ENCODE measurements at places on chromosomes 16 and 17. TPM values are rescaled to one million over a fixed set of nuclear protein-coding genes. Genes with fewer than 3 reads are reported as not detected.

DNA sequence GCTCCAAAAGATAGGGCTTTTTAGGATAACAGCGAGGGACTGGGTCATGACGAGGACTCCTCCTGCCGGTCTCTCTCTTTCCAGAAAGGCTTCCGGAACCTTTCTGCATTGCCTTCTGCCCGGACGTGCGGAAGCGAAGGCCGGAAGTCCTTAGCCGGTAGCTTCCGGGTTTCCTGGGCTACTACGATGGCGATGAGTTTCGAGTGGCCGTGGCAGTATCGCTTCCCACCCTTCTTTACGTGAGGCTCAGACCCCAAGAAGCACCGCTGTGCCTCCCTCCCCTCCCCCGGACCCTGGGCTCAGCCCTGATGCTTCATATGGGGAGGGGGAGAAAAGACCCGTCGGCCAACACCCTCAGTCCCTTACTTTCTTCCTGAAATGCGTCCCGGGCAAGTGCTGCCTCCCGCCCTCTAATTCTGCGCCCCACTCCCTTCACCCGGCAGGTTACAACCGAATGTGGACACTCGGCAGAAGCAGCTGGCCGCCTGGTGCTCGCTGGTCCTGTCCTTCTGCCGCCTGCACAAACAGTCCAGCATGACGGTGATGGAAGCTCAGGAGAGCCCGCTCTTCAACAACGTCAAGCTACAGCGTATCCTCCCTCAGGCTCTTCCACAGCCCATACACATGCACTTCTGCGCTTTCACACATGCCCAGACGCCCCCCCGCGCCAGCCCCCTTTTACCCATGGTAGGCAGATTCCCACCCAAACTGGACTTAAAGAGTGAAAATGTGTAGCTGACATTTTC is at the start of gene VPS25:
Gene VPS25, plus strand, starts transcription at position 160 of the 746 bp plus-strand sequence. Its CDS starts 27 bp downstream, at position 187.
- DNase-seq: peak; percentile 89
- no peaks in the 10 kb centered on the region for H3K27me3 ChIP-seq
- H3K36me3 ChIP-seq: peaks cover 7% of the 10 kb centered on the region
- H3K27ac ChIP-seq: peak within 1 kb of the TSS; percentile 91
- peaks cover 7% of the 10 kb centered on the region for H3K4me1 ChIP-seq

GRCh38 chr16:11681556-11681955 is 13.3 kb downstream of the SNN start:
- DNase-seq: no peak
- no peaks in the 10 kb centered on the region for H3K27me3 ChIP-seq

DNA sequence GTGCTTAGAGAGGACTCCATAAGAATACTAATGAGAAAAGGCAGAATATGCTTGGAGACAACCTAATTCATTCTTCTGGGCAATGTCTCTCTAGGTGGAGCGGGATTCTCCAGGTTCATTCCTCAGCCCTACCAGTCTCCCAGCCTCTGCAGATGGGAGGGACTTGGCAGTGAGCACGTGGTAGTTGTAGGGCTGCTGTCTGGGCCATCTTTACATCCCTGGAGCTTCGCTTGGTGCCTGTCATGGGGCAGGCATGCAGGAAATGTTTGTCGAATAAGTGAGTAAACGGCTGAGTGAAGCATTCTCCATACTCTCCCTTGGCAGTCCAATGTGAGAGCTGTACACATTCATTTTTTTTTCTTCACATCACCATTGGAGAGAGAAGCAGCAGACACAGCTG is 387.5 kb downstream of the UTP18 start:
- no peak overlapping the region for H3K4me3 ChIP-seq
- DNase-seq: no peak
- no peaks in the 10 kb centered on the region for H3K4me1 ChIP-seq
- no peaks in the 10 kb centered on the region for H3K27me3 ChIP-seq

GRCh38 chr16:5490499-5490898 is 392.9 kb upstream of the EEF2KMT start:
- H3K27me3 ChIP-seq: no peaks in the 10 kb centered on the region
- H3K4me1 ChIP-seq: no peaks in the 10 kb centered on the region
- DNase-seq: peak; percentile 36
- no peak overlapping the region for H3K27ac ChIP-seq
- no peaks in the 10 kb centered on the region for H3K36me3 ChIP-seq

- no peak overlapping the region for H3K27ac ChIP-seq
- peaks cover 3% of the 10 kb centered on the region for H3K36me3 ChIP-seq
- no peak overlapping the region for H3K4me3 ChIP-seq
- DNase-seq: no peak
Observed at GRCh38 chr17:80456465-80457235, 19.8 kb downstream of the NPTX1 start.

DNA sequence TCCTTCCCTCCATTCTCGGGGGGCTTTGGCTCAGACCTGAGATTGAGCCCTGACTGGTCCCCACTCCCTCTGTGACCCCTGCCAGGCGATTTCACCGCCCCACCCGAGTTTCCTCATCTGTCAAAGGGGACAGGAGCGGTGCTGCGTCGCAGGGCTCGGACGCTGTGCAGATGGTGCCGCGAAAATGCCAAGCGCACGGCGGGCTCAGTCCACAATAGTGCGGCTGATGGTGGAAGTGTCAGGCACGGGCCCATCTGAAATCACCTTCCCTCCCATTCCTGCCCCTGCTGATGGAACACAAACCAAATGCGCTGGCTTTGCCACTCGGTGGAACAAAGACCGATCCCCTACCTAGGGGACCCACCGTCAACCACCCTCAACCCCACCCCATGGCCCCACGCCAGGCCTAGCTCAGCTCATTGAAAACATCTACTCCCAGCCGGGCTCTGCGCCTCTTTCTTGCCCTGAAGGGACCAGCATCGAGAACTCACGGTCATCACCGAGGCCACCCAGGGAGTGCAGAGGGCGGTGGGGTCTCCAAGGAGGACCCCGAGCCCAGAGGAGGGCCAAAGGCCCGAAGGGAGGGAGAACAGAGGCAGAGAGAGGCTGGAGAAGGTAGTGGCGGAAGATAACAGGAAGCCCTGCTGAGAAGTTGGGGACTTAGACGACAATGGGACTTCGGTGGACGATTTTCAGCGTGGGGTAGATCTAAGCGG is 1.4 kb downstream of the CARHSP1 start:
- peak overlapping the region; percentile 76 for H3K27ac ChIP-seq
- H3K4me1 ChIP-seq: peaks cover 13% of the 10 kb centered on the region
- no peaks in the 10 kb centered on the region for H3K27me3 ChIP-seq
- peak overlapping the region; percentile 95 for H3K4me3 ChIP-seq
- no peaks in the 10 kb centered on the region for H3K36me3 ChIP-seq
- peak; percentile 58 for DNase-seq

DNA sequence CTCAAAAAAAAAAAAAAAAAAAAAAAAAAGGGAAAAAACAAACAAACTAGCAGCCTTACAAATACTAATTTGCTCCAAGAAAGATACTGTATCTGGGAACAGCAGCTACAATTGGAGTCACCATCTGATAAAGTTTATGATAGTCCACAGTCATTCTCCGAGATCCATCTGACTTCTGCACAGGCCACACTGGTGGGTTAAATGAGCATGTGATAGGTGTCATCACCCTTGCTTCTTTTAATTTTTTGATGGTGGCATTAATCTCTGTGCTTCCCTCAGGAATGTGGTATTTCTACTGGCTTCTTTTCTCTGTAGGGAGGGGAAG is 49.6 kb downstream of the BCL7C start:
- peaks cover 2% of the 10 kb centered on the region for H3K4me1 ChIP-seq
- H3K27ac ChIP-seq: peak overlapping the region; percentile 63
- H3K4me3 ChIP-seq: no peak overlapping the region

- no peak overlapping the region for H3K27ac ChIP-seq
- no peaks in the 10 kb centered on the region for H3K4me1 ChIP-seq
- no peaks in the 10 kb centered on the region for H3K27me3 ChIP-seq
- no peak for DNase-seq
- no peak overlapping the region for H3K4me3 ChIP-seq
Observed at GRCh38 chr17:39994448-39994847, 13.8 kb downstream of the PSMD3 start.

- no peaks in the 10 kb centered on the region for H3K36me3 ChIP-seq
- no peak overlapping the region for H3K4me3 ChIP-seq
- no peaks in the 10 kb centered on the region for H3K4me1 ChIP-seq
- no peak overlapping the region for H3K27ac ChIP-seq
- H3K27me3 ChIP-seq: no peaks in the 10 kb centered on the region
Observed at GRCh38 chr16:53611179-53611696, 92.4 kb downstream of the RPGRIP1L start.

DNA sequence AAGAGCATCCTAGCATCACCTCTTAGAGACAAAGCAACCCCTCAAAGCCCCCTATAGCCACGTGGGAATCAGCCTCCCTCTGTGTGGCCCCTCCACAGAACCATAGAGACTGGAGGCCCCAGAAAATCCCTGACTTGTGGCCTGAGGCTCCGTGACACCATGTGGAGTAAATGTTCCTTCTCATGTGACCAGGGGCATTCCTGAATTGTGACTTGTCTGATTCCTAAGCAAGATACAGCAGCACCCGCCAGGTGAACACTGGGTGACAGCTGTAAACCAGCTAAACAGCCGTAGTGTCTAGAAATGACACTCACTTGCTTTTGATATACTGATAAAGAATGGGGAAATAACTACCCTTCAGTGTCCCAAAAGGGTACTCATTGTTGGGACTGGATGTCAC is 79.0 kb downstream of the DYNLRB2 start:
- DNase-seq: peak; percentile 10
- peaks cover 4% of the 10 kb centered on the region for H3K36me3 ChIP-seq
- H3K27ac ChIP-seq: no peak overlapping the region
- no peaks in the 10 kb centered on the region for H3K27me3 ChIP-seq

- H3K27ac ChIP-seq: no peak overlapping the region
- H3K4me3 ChIP-seq: no peak overlapping the region
- H3K4me1 ChIP-seq: peaks cover 3% of the 10 kb centered on the region
- DNase-seq: no peak
Observed at GRCh38 chr17:37614823-37615222, 5.6 kb upstream of the SYNRG start.

DNA sequence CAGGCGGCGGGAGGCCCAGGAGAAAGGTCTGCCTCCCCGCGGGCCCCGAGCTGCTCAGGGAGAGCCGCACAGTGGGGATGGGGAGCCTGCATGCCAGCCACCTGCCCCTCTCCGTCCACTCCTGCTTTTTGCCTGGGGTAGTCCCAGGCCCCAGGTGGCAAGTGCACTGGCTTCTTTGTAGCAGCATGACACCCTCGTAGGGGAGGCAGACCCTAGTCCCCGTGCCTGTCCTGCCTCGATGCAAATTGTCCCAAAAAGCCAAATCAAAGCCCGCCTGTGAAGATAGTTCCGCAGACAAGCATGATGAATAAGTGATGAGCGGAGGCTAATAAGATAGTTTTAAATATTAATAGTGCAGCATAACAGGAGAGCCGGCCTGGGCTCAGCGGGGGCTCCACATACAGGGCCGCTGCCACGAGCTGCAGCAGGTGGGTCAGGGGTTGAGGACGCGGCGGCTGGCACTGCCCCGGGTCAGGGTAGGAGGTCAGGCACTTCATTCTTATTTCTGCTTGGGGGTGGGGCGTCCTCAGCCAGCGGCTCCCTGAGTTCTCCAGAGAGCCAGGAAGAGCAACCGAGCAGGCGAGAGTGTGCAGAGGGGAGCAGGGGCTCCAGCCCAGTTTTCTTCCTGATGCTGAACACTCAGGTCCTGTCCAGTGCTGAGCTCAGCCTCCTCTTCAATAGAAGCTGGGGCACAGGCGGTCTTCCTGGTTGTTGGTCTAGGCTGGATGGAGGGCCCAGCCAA is 26.8 kb downstream of the GINS2 start:
- DNase-seq: no peak
- H3K27me3 ChIP-seq: no peaks in the 10 kb centered on the region
- H3K4me3 ChIP-seq: no peak overlapping the region
- H3K27ac ChIP-seq: no peak overlapping the region
- peaks cover 98% of the 10 kb centered on the region for H3K36me3 ChIP-seq

DNA sequence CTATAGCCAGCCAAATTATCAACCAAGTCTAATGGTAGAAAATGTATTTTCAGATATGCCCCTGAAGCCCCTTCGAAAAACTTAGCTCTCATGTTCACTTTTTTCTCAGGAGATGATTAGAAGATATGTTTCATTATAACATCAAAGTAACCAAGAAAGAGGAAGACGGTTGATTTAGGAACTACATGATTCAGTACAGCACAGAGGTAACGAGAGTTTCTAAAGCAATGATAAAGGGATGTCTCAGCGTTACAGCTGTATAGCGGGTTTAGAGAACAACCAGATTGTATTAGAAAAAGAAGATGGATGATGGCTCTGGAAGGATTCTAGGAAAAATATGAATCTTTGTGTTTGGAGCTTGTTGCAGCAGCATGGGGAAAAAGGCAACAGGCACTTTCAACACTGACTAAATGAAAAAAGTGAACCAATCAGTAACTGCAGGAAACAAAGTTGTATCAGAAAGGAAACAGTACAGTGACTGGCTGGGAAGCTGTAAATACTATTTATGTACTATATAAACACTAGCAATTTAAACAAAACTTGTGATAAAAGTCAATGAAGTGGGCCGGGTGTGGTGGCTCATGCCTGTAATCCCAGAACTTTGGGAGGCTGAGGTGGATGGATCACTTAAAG is 21.5 kb downstream of the MBTD1 start:
- no peaks in the 10 kb centered on the region for H3K4me1 ChIP-seq
- H3K27me3 ChIP-seq: no peaks in the 10 kb centered on the region
- DNase-seq: no peak
- no peaks in the 10 kb centered on the region for H3K36me3 ChIP-seq
- H3K27ac ChIP-seq: no peak overlapping the region

- no peaks in the 10 kb centered on the region for H3K36me3 ChIP-seq
- H3K4me3 ChIP-seq: no peak overlapping the region
- no peaks in the 10 kb centered on the region for H3K4me1 ChIP-seq
- H3K27me3 ChIP-seq: no peaks in the 10 kb centered on the region
Observed at GRCh38 chr16:27690608-27691007, 140.7 kb downstream of the KATNIP start.

GRCh38 chr17:35900708-35901480 is 20.7 kb upstream of the CCL5 start:
- no peaks in the 10 kb centered on the region for H3K27me3 ChIP-seq
- peak; percentile 24 for DNase-seq
- H3K4me3 ChIP-seq: no peak overlapping the region

DNA sequence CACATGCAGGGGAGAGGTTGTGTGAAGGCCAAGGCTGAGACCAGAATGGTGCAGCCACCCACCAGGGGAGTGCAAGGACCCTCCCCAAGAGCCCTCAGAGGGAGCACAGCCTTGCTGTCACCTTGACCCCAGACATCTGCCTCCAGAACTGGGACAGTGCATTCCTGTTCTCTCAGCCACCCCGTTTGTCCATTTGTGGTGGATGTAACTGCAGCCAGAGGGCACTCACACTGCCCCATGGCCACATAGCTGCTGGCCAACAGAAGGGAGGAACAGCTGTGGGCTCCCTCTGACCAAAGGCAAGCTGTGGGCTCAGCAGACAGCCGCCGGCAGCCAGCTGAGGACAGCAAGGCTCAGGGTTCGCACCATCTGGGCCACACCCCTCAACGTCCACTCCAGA is 49.8 kb upstream of the KLHDC4 start:
- H3K4me1 ChIP-seq: no peaks in the 10 kb centered on the region
- H3K27me3 ChIP-seq: no peaks in the 10 kb centered on the region

The FNDC8 gene
- not detected for polyA plus RNA-seq

The METTL16 gene
- polyA plus RNA-seq: 14.6 TPM

The SPATA32 gene
- not detected for polyA plus RNA-seq

The PYY gene
- 192 TPM for polyA plus RNA-seq

The PHF12 gene
- 15.0 TPM for polyA plus RNA-seq

The KRT9 gene
- polyA plus RNA-seq: not detected

The LRRC36 gene
- 1.9 TPM for polyA plus RNA-seq

The RNU2-1 gene
- not detected for polyA plus RNA-seq

The PRSS27 gene
- polyA plus RNA-seq: not detected

The SULT1A1 gene
- polyA plus RNA-seq: 458 TPM

The C17orf78 gene
- polyA plus RNA-seq: 19.6 TPM

The C16orf89 gene
- 2.8 TPM for polyA plus RNA-seq

The HDAC5 gene
- 10.1 TPM for polyA plus RNA-seq

Data from small intestine (tissue), 16 donors.